ENCODE measurements at places on chromosomes 16 and 17.

DNA sequence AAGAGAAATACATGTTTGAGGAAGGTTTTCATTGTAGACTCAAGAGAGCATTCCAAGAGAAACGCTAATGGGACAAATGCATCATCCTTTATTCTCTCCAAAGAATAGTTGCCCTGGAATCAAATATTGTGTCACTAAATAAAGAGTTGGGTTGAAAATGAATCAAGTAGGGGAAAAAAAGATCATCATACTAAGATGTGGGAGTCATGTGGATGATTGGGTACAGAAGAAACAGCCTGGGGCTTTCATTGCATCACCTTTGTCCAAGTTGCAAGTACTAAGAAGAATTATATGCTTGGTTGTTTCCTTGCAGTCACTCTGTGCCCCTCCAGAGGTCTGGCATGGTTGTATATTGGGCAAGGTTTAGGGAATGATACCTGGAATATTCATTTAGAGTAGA, 658.9 kb downstream of the TOX3 start:
- no peak for DNase-seq

- DNase-seq = no peak
These were observed 390 bp upstream of the BBS2 start for GRCh38 chr16:56520251-56520577.

DNA sequence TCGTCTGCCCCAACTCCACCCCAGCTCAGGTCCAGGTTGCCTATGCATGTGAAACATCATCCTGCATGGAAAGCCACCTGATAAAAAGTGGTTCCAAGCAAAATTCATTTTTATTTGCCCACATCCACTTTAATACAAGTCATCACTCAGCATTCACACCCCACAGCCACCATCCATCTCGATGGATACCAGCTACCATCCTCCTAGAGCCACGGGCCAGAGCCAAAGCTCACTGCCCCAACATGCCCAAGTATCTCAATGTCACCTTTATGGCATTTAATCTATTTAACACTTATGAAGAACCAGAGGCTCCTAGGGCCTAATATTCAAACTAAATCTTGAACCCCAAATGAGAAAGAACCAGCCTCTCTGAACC, 70.5 kb downstream of the COPRS start:
- DNase-seq = no peak

- DNase-seq = no peak
These were observed 168.5 kb downstream of the MSI2 start for GRCh38 chr17:57424777-57425188.

DNA sequence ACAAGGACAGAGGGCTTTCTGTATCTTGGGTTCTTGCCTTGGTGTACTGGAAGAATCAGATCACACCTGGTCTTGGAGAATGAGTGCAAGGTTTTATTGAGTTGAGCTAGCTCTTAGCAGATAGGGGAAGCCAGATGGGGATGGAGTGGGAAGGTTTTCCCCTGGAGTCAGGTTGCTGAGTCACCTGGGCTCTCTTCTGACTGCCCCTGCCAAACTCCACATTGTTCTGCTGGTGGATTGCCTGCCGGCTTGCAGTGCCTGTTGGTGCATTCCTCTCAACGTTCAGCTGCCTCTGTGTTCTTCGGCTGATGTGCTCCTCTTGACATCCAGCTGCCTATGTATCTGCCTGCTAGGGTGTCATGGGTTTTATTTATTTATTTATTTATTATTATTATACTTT, 1431.1 kb downstream of the CDH8 start:
- DNase-seq = no peak

- DNase-seq = no peak
These were observed 19.9 kb upstream of the GPATCH8 start for GRCh38 chr17:44522883-44523671.

GRCh38 chr16:50584033-50584722, 36.0 kb downstream of the NKD1 start:
- DNase-seq = no peak

GRCh38 chr17:27506348-27507218, 50.3 kb downstream of the KSR1 start:
- no peak for DNase-seq

- no peak for DNase-seq
These were observed 6.8 kb upstream of the ITGAD start for GRCh38 chr16:31386157-31386984.

GRCh38 chr17:49501496-49501895, 6.4 kb downstream of the NGFR start:
- DNase-seq = no peak

DNA sequence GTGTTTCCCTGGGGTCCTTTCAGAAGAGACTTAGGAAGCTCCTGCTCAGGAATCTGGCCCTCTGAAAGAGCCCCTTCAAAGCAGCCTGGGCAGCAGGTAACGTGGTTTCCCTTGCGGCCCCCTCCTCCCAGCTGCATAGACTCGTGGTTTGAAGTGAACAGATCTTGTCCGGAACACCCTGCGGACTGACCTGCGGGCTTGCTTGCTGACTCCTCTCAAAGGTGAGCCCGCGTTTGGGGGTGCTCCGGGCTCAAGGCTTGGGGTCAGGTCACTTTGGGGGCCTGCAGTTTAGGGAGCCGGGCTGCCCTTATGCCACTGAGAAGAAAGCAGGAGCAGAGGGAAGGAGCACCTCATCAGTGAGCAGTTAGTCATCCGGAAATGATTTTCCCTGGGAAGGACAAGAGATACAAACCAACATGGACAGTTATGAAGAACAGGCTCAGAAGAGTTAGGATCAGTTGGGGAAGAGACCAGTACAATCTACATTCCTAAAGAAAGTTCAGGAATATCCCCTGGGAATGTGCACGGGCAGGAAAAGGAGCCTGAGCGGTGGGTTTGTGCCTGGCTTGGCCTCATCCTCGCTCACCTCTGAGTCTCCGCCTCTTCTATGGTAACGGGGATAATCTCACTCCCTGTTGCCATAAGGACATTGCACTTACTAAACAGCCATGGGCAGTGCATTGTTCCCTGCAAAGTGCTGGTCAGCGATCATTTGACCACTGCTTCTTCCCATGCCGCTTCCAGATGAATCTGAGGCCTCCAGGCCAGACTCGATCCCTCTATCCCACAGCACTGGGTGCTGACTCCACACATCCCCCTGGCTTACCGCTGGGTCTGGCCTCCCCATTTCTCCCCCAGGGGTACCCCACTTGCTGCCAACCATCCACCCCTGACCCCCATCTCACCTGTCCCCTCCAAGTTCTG, 10.0 kb downstream of the LDHD start:
- no peak for DNase-seq

DNA sequence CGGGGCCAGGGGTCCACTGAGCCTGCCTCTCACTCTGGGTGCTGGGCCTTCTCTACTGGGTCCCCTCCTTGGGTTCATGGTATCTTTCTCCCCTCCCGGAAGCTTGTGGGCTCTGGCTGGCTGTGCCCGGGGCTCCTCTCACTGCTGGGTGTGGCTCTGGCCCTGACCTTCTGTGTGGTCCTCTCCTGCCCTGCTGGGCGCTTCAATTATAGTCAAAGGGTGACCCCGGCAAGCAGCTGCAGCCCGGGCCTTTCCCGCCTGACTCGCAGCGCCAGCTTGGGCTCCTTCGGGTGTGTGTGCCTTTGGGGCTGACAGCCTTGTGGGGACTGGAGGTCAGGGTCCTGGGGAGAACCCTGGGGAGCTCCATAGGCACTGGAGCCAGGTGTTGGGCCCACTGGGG, 54.2 kb upstream of the PVALEF start:
- no peak for DNase-seq

Data from esophagus squamous epithelium (tissue), 5 donors.